ENCODE measurements at places on chromosomes 16 and 17.

DNA sequence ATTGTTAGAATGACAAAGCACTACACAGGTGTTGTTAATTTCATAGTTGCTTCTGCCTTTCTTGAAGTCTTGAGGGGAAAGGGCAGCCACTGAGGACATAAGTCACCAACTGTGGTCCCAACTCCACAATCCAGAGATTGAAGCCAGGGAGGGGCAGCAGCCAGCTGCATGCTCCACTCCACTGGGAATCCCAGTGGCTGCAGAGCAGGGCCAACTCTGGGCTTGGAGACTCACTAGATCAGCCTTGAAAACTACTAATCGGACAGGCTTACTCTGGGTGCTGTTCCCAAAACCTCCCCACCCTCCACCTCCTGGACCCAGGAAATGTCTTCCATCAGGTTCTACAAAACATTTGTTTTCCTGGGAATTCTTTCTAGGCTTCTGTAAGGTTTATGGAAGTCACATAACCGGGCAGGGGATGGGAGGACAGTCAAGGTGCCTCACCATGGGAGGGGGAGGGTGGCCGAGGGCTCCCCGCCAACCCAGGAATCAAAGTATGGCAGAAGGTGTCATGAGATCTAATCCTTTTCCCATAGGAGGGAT, 68.0 kb downstream of the MYH13 start:
- DNase-seq: no peak

DNA sequence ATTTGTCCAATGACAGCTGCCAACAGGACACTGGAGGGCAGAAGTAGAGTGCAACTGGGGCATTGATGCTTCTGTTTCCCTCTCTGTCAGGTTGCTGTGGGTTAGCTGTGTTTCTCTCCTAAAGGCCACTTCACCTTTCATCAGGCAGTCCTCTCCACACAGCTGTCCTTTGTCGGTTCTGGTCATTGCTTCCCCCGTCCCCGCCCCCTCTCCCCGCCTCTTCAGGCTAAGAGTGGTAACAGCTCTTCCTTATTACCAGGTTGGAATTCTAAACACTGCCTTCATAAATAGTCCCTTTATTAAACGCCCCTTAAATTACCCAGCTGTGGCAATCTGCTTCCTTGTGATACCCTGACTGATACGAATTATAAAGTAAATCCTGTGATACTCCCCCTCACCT, 31.8 kb upstream of the NSRP1 start:
- no peak for DNase-seq

- DNase-seq: peak; percentile 87
These were observed 4.1 kb downstream of the KRABD2 start for GRCh38 chr17:8372422-8372821.

DNA sequence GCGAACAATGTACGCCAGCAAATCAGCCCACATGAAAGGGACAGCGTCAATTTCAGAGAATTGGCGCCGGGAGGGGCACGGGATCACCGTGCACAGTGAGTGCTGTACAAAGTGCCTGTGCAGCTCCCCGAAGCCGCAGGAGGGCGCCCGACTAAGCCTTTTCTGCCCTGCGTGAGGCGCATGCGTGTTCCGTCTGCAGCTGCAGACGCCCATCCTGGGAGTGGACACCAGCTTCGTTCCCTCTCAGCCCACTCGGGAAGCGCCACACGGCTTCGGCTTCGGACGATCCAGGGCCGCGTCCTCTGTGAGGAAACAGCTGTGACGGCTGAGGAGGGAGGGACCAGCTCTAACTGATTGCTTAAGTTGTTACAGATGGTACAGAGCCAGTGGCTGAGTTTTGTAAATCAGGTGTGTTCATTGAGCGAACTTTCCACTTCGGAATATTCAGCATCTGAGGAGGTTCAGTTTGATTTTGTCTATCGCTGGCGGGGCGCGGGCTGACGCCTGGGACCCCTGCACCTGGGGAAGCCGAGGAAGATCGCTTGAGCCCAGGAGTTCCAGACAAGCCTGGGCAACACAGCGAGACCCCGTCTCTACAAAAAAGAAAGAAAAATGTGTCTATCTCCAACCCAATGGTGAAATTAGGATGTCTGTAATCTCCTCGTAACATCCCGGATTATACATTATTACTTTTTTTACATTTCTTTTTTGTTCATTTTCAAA, 15.4 kb upstream of the ZNF287 start:
- DNase-seq: peak; percentile 83

- DNase-seq: no peak
These were observed 50.0 kb downstream of the ENGASE start for GRCh38 chr17:79124513-79125209.

DNA sequence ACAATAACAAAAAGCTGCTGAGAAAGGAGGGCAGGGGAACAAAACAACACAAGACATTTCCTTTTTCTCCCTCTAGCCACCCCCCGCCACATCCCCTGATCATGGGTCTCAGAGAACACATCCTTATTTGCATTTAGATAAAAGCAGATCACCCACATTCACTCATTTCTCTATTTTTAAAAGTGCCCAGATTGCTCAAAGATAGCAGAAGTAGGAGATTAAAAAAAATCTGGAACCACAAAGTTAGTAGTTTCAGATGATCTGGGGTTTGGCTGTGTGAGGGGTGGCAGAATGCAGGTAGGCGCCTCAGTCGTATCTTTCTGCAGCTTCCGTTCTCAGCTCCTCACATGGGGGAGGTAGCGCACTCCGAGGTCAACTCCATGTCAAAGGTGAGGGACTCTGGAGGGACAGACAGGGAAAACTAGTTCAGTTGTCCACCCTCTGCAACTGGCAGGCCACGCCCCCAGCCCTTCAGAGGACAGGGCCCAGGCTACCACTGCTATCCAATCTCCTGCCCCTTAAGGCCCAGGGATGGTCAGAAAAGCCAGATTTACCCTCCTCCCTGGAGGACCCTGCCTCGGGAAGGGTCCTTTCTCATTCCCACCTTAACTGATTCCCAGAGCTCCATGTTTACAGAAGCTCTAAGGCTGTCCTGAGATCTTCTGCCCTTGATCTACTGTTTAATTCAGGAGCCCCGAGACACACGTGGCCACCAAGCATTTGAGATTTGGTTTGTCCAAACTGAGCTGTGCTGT, 27.3 kb downstream of the STAT5A start:
- DNase-seq: no peak

DNA sequence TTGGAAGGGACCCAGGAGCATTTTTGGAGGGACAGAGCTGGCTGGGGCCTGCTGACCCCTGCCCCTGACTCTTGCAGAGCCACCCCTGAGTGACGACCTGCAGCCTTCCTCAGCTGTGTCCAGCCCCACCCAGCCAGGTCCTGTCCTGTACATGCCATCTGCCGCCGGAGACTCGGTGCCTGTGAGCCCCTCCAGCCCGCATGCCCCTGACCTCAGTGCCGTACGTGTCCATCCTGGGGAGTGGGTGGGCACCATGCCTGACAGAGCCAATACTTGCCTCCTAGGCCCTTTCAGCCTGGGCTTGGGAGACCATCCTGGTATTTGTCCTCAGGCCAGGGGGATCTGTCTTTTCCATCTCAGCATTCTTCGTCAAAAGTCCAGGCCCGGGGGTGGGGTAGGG, 27.5 kb downstream of the UNC13D start:
- DNase-seq: no peak

- DNase-seq: no peak
These were observed 3.9 kb downstream of the LPO start for GRCh38 chr17:58242171-58242784.

- DNase-seq: no peak
These were observed 22.5 kb upstream of the MYO1D start for GRCh38 chr17:32899236-32900013.

- DNase-seq: peak; percentile 82
These were observed 23.8 kb downstream of the EZH1 start for GRCh38 chr17:42720996-42721583.

All from T47D (cell line).